ENCODE measurements at places on chromosomes 5 and 9. TPM values are rescaled to one million over a fixed set of nuclear protein-coding genes. Genes with fewer than 3 reads are reported as not detected.

EPB41L4B gene
- 4.1 TPM for total RNA-seq

TERT gene
- not detected for total RNA-seq

DBH gene
- total RNA-seq: not detected

SPINK4 gene
- not detected for total RNA-seq

ANKDD1B gene
- total RNA-seq: 0.72 TPM

LTC4S gene
- 1.7 TPM for total RNA-seq

AHRR gene
- 17.3 TPM for total RNA-seq

ZNF622 gene
- total RNA-seq: 32.7 TPM

DNA sequence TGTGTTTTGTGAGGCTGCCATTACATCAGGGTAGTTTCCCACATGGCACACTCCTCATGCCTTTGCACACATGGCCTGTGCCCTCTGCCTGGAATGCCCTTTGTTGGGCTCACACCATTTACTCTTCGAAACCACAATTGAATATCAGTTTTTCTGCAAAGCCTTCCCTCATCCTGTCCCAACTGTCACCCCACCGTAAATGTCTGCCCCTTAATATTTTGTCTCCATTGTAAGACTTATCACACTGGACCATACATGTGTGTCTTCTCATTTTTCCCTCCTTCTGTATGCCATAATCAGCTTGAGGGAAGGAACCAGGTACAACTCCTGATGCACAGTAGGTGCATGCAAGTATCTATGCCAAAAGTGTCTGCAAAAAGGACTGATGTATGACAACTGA lies 62.7 kb upstream of the TMEM252 start:
- H3K27me3 ChIP-seq: peaks cover 4% of the 10 kb centered on the region
- no peaks in the 10 kb centered on the region for H3K4me1 ChIP-seq
- H3K27ac ChIP-seq: no peak overlapping the region

GRCh38 chr9:89731262-89732182 lies 126.7 kb downstream of the GADD45G start:
- H3K36me3 ChIP-seq: no peaks in the 10 kb centered on the region
- peaks cover 23% of the 10 kb centered on the region for H3K27me3 ChIP-seq
- no peak overlapping the region for H3K27ac ChIP-seq
- no peaks in the 10 kb centered on the region for H3K4me1 ChIP-seq

GRCh38 chr9:134193912-134194535 lies 29.7 kb upstream of the RNU6ATAC start:
- peak; percentile 63 for DNase-seq
- no peak overlapping the region for H3K27ac ChIP-seq
- no peak overlapping the region for H3K4me3 ChIP-seq
- H3K27me3 ChIP-seq: peaks cover 13% of the 10 kb centered on the region
- peaks cover 1% of the 10 kb centered on the region for H3K36me3 ChIP-seq
- no peaks in the 10 kb centered on the region for H3K4me1 ChIP-seq

DNA sequence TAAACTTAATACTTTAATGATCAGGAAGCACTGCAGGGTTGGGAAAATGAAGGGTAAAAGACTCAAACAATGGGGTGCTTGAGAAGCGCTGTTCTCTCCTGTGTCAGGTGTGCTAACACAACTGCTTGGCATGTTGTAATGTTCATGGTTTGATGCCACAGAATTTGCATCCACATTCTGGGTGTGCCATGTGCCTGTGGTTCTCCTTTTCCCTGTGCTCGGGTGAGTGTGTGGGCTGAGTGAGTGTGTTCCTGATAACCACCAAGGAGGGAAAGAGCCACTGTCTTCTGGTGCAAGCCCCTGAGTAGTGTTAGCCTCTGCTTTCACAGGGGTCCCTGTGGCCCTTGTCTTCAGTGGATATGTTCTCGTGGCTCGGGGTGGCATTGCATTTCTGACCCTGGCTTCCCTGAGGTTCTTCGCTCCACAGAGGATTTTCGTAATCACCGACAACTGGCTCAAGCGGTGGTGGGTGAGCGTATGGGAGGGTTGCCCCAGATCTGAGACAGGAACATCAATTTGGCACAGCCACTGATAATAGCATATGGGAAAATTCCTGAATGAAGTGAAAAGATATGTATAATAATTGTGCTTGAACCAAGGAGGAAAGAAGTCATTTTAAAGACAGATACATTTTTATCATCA lies 102.0 kb downstream of the MVB12B start:
- no peaks in the 10 kb centered on the region for H3K4me1 ChIP-seq
- peak overlapping the region; percentile 19 for H3K27ac ChIP-seq
- no peak for DNase-seq
- no peaks in the 10 kb centered on the region for H3K27me3 ChIP-seq
- peaks cover 20% of the 10 kb centered on the region for H3K36me3 ChIP-seq
- no peak overlapping the region for H3K4me3 ChIP-seq

GRCh38 chr9:109452761-109453160 lies 45.3 kb downstream of the PTPN3 start:
- no peak for DNase-seq
- H3K36me3 ChIP-seq: peaks cover 9% of the 10 kb centered on the region
- H3K4me3 ChIP-seq: no peak overlapping the region
- H3K27ac ChIP-seq: peak overlapping the region; percentile 70
- peaks cover 23% of the 10 kb centered on the region for H3K4me1 ChIP-seq

- peaks cover 11% of the 10 kb centered on the region for H3K4me1 ChIP-seq
- no peak overlapping the region for H3K27ac ChIP-seq
- no peaks in the 10 kb centered on the region for H3K27me3 ChIP-seq
- no peak overlapping the region for H3K4me3 ChIP-seq
- DNase-seq: no peak
- peaks cover 1% of the 10 kb centered on the region for H3K36me3 ChIP-seq
Measured at GRCh38 chr5:171155621-171156020, 153.4 kb upstream of the TLX3 start.

- peaks cover 13% of the 10 kb centered on the region for H3K27me3 ChIP-seq
- H3K4me1 ChIP-seq: no peaks in the 10 kb centered on the region
- H3K27ac ChIP-seq: no peak overlapping the region
- DNase-seq: no peak
- no peak overlapping the region for H3K4me3 ChIP-seq
Measured at GRCh38 chr5:35112300-35112699, 64.6 kb upstream of the AGXT2 start.

DNA sequence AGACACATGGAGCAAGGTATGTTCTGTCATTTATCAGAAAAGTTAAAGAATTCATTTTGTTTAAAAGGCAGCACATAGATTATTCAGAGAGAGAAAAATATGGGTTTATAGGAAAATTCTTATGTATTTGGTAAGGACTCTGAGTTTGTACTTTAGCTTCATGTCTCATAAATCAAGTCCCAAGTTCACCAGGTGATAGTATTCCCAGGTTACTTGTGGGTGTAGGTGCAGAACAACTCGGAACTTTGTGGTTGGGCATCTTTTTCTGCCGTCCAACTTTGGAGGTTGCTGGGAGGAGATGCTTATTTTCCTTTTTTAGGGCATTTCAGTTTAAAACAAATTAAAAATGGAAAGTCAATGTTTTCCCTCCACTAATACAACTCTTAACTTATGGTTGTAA lies 269.8 kb upstream of the DMRT1 start:
- H3K36me3 ChIP-seq: no peaks in the 10 kb centered on the region
- H3K27me3 ChIP-seq: peaks cover 11% of the 10 kb centered on the region
- no peak overlapping the region for H3K27ac ChIP-seq

DNA sequence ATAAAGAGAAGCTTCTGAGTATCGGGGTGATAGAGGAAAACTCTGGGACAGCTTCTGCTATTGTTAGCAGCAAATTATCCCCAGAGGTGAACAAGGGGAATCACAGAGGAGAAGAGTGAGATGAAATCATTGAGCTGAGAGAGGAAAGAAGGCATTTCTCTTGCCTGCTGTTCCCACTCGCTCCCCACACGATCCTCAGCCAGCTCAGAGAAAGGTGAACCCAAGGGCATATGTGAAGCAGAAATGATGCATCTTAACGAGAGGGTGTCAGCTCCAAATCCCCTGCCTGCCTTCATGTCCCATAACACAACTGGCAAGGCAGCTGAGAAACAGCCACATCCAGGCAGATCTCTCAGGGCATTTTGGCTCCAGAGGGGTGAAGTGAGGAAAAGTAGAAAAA lies 111.6 kb downstream of the BRINP1 start:
- no peak for DNase-seq
- H3K27me3 ChIP-seq: no peaks in the 10 kb centered on the region
- no peak overlapping the region for H3K27ac ChIP-seq
- H3K4me3 ChIP-seq: no peak overlapping the region

- H3K4me3 ChIP-seq: no peak overlapping the region
- H3K27me3 ChIP-seq: no peaks in the 10 kb centered on the region
- DNase-seq: no peak
- no peak overlapping the region for H3K27ac ChIP-seq
- peaks cover 5% of the 10 kb centered on the region for H3K4me1 ChIP-seq
- H3K36me3 ChIP-seq: peaks cover 3% of the 10 kb centered on the region
Measured at GRCh38 chr9:127501821-127502343, 50.6 kb downstream of the LRSAM1 start.

DNA sequence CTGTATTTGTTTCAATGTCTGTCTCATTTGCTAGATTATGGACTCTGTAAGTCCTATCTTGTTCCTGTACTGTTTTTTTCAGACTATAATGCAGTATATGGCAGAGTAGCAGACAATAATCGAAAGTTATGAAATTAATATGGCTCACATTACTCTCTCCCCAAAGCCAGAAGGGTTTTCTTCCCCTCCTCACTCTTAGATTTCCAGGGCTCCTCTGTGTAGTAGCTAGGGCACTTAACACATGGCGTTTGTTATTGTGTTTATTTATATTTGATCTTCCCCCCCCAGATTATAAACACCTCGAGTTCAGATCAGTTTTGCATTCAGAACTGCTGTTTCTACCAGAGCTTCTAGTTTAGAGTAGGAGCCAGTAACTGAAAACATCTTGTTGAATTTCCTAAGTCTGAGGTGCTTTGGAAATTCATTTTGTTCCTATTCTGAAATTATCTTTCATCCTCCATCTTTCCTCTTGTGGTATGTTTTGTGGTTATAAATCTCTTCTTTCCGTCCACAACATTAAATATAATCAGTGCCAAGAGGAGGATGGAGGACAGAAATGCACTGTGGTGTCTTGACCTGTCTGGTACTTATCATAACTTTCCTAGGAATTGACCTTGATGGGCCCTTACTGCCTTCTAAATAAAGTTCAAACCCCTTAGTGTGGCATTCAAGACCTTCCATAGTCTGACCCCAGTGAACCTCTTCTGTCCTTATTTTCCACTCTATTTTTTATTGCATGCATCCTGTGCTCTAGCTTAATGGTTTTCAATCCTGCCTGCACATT lies 27.0 kb downstream of the TLE4 start:
- no peak overlapping the region for H3K4me3 ChIP-seq
- H3K27ac ChIP-seq: no peak overlapping the region
- peaks cover 26% of the 10 kb centered on the region for H3K4me1 ChIP-seq

Measured in chondrocyte (in vitro differentiated cells).